ENCODE measurements at places on chromosomes 3 and 15. TPM values are rescaled to one million over a fixed set of nuclear protein-coding genes. Genes with fewer than 3 reads are reported as not detected.

The ROBO1 gene
- total RNA-seq: 66.6 TPM

The SEC22A gene
- total RNA-seq: 44.0 TPM

The SCN11A gene
- total RNA-seq: not detected

The CRTC3 gene
- 9.2 TPM for total RNA-seq

The AEN gene
- total RNA-seq: 48.4 TPM

The SLC22A14 gene
- 0.64 TPM for total RNA-seq

The INSYN1 gene
- total RNA-seq: under 0.01 TPM
